ENCODE measurements at places on chromosomes 7 and 10.

DNA sequence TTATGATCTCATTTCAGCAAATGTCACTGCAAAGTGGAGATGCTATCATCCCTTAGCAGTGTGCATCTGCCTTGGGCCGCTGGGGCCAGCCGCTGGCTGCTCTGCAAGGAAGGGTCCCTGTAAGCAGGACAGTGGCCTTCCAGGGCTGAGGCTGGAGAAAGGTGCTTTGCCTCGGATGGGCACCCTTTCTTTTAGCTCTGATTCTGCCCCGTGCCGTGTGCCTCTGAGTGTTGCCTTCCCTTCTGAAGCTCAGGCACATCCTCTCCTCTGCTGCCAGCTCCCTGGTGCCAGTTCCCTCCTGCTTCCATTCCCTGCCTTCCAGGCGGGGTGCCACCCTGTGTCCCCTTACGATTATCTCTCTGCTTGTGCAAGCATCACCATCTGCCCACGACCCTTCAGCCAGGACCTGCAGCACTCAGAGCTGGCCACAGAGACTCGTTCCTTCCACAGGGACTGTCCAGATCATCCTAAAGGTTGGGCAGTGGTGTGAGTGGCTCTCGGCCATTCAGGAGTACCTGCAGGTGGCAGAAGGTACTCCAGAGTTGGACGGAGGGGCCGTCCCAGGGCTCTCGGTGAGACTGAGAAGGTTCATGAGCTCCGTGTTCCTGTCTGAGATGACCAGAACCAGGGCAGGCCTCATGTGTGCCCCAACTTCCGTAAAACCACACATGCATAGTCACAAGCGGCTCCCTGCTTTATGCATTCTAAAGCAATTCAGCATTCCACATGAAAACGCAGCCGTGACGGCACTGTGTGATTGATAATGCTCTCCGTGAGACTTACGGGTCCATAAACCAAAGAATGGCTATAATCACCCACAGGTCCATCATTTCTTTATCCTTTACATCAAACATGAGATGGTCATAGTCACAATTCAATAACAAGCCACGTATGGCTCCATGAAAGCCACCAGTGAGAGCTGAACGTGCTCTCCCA lies 371.4 kb downstream of the DNAJB6 start:
- DNase-seq = no peak

GRCh38 chr10:1686491-1686749 lies 50.9 kb downstream of the ADARB2 start:
- no peak for DNase-seq

- peak; percentile 35 for DNase-seq
Observed at GRCh38 chr7:92880212-92881090, 44.1 kb upstream of the CDK6 start.

DNA sequence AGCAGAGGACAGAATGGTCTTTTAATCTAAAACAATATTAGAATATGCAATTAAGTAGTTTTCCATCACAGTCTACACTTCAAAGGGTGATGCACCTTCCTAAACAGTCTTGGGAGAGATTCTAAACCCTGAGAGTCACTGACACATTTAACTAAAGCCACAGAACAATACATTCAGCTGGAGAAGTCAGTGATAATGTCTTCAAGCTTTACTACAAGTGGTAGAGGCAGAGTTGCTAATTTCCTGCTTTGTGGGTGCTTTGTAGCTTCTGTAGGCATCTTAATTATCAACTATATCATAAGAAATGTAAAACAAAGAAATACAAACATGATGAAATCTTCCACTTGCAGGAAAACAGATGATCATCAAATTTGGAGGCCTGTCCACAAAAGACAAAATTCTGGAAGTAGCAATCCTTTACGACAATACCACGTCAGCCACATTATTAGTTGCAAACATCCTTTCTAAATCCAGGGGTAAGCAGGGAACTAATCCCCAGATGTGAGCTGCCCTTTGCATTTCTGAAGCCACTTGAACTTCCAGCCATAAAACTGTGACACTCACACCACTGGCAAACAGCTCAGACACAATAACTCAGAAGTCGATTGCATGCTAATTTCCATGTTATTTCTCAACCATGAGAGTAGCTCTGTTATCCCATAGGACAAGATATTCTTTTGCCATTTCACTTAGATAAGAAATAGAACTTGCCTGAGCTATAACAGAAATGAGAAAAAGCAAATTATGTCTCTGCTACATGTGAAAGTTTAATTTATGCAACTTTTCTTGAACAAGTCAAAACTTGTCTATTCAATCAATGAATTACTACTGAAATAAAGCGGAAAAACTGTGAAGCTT lies 212.2 kb downstream of the FAM107B start:
- no peak for DNase-seq

DNA sequence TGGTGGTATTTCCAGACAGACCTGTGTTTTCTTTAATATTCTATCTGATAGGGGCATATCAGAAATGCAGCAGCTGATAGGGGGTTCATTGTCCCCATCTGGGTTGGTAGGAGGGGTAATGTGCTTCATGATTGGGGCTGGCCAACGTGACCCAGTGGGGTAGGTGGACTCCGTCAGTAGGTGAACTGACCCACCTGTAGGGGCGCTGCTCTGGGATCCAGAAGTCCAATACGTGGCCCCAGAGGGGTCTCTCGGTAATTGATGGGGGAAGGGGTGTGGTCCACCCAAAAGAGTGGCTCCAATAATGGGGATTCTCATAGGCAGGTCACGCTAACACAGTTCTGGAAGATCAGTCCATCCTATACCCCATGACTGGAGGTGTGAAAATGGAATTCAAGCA lies 112.0 kb downstream of the PRLHR start:
- no peak for DNase-seq

GRCh38 chr10:132363376-132363775 lies 31.4 kb downstream of the LRRC27 start:
- no peak for DNase-seq

- no peak for DNase-seq
Observed at GRCh38 chr10:69638642-69639041, 8.6 kb downstream of the FAM241B start.

GRCh38 chr7:45511721-45512597 lies 62.2 kb upstream of the ADCY1 start:
- DNase-seq = no peak

Measured in choroid plexus epithelial cell (primary cell).